HL-60 (cell line): ENCODE measurements at places on chromosomes 16 and 17.

- no peak for DNase-seq
Observed at GRCh38 chr17:63171428-63172393, 205.7 kb downstream of the TANC2 start.

DNA sequence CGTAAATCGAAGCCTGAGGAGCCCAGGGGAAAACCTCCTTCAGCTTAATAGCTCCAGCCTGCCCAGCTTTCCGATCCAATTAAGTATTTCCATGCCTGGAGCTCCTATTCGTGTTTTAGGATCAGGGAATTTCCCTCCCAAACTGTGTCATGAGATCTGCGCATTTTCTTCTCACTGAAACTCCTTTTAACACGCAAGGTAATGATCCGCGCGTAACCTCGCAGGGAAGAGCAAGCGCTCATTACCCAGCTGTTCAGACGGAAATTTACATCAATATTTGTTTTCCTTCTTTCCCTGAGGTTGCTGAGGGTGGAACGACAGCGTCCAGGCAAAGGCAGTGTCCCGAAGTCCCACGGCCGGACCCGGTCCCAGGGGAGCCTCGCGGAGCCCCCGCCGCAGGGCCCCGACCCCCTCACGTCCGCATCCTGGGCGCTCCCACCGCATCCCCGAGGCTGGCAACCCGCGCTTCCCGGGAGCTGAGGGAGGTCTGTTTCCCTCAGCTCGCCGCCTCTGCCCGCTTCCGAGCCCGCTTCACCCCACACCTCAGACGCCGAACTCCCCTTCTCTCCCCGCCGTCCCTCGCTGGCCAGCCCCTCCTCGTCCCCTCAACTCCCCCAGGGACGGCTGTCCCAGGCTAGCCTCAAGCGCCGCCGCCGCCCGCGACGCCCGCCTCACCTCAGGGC, 415 bp downstream of the ABCA5 start:
- no peak for DNase-seq

DNA sequence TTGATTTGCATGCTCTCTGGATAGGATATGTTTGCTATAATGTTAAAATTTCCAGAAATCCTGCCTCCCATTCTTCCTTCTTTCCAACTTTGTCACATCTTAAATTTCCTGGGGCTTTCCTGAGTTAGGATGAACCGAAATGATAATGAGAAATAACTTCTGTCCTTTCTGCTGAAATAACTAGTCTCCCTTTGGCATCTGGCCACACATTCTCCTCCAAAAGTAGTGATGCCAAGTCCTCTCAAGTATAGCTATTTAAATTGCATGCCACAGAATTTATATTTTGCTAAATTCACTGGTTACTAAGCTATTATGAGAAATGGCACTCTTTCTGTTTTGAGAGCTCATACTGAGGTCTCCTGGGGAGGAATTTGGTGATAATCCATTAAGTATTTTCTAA, 30.6 kb downstream of the FAM20A start:
- no peak for DNase-seq

GRCh38 chr17:3903881-3904290, 11.0 kb upstream of the CAMKK1 start:
- DNase-seq: no peak

DNA sequence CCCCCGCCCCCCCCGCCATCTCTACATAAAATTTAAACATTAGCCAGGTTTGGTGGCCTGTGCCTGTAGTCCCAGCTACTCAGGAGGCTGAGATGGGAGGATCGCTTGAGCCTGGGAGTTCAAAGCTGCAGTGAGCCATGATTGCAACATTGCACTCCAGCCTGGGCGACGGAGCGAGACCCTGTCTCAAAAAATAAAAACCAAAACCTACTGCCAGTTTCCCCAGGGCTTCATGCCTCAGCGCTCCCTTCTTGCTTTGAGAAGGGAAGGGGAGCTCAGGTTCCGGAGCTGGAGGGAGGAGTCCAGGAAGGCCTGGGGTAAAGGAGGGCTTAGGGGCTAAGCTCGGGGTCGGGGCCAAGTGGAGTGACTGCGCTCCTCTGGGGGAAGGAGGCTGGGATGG, 20.5 kb downstream of the PLCD3 start:
- DNase-seq: no peak

DNA sequence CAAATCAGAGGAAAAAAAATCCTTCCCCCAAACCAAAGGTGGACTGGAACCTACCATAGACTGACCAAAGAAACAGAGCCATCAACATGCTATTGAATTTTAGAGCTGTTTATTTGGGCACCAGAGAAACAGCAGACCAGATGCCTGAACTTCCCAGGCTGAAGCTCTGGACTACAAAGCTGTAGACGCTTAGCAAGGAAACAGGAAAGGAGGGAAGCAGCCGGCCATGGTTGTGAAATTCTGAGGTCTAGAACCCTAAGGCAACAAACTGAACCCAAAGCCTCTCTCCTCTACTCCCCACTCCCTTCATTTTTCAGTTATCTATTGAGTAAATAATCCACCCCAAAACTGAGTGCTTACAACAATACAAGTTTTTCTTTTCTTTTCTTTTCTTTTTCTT, 45.4 kb upstream of the MEIOC start:
- peak; percentile 74 for DNase-seq

GRCh38 chr17:75681289-75681688, 14.2 kb downstream of the SAP30BP start:
- no peak for DNase-seq

DNA sequence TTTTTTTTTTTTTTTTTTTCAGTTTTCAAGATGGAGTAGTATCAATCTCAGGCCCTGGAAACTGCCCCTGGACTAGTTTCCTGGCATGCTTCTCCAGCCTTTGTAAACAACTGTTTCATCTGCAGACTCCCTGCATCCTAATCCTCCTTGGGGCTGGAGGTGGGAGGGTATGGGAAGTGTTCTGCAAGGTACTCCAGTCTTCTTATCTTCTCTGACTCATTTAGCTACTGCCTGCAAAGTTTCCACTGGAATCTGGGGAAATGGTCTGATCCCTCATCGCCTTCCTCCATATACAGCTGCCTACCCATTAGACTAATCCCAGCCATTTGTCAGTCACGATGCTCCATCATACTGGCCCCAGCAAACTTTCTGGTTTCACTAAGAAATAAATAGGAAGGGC, 21.5 kb downstream of the COPZ2 start:
- DNase-seq: no peak
